Hepatocyte (in vitro differentiated cells): ENCODE measurements at places on chromosomes 2 and 18.

DNA sequence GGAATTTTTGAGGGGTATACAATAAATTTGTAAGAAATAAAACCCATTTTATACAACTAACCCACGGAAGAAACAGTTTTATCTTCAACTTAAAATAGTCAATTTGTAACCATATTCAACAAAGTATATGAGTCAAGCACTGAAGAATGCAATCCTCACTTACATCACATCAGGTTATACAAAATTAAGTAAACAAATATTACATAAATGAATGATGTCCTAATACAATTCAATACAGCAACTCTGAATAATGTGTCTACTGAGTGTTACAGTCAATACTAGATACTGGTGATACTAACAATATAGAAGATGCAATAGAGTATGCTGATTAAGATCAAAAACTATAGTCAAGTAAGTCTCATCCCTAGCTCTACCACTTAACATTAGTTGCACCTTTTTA lies 58.6 kb downstream of the FANCL start:
- no peaks in the 10 kb centered on the region for H3K36me3 ChIP-seq
- no peaks in the 10 kb centered on the region for H3K27me3 ChIP-seq
- no peak overlapping the region for H3K27ac ChIP-seq
- no peak for DNase-seq
- H3K4me1 ChIP-seq: no peaks in the 10 kb centered on the region

GRCh38 chr2:201520201-201520600 lies 68.7 kb downstream of the STRADB start:
- H3K36me3 ChIP-seq: no peaks in the 10 kb centered on the region
- H3K27ac ChIP-seq: no peak overlapping the region
- no peaks in the 10 kb centered on the region for H3K4me1 ChIP-seq

DNA sequence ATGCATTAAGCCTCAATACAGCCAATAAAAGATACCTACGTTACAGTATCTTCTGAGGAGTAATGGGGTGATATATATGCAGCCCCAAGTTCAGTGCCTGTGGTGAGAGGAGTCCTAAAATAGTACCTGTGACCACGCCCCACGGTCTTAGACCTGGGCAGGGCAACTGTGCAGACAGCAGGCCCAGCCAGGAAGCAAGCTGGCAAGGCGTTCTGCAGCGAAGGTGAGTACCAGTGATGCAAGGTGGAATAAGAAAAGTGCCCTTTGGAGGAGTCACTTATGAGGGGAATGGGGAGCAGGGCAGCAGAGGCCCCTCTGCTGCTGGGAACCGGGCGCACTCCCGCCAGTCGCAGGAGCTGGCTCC lies 12.7 kb upstream of the MAP3K2 start:
- no peak overlapping the region for H3K27ac ChIP-seq
- H3K36me3 ChIP-seq: no peaks in the 10 kb centered on the region
- peaks cover 11% of the 10 kb centered on the region for H3K4me1 ChIP-seq
- no peak overlapping the region for H3K4me3 ChIP-seq
- H3K27me3 ChIP-seq: no peaks in the 10 kb centered on the region

DNA sequence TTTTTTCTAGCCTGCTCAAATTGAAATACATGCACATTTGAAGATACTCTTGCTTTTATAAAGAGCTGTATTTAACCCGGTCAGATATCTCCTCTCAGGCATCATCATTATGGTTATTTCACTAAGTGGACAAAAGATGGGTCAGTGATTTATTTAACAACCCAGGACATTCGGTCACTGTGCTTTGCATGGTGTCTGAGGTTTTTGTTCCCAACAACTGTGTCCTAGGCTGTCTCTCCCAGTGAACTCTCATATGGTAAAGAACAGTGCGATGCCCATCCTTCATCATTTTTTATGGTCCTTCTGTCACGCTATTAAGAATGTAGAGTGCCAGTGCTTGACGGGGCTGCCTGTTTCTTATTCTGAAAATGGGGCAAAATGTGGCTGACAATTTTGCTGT lies 372.4 kb downstream of the PTPRM start:
- no peaks in the 10 kb centered on the region for H3K4me1 ChIP-seq
- DNase-seq: no peak
- no peak overlapping the region for H3K4me3 ChIP-seq
- H3K27ac ChIP-seq: no peak overlapping the region
- H3K27me3 ChIP-seq: no peaks in the 10 kb centered on the region

- no peaks in the 10 kb centered on the region for H3K36me3 ChIP-seq
- no peaks in the 10 kb centered on the region for H3K4me1 ChIP-seq
- H3K27me3 ChIP-seq: no peaks in the 10 kb centered on the region
- H3K27ac ChIP-seq: no peak overlapping the region
- H3K4me3 ChIP-seq: no peak overlapping the region
- DNase-seq: no peak
These were observed 466.4 kb downstream of the MEIS1 start for GRCh38 chr2:66901344-66901743.

- no peaks in the 10 kb centered on the region for H3K27me3 ChIP-seq
- peak overlapping the region; percentile 59 for H3K4me3 ChIP-seq
- no peaks in the 10 kb centered on the region for H3K36me3 ChIP-seq
- H3K4me1 ChIP-seq: peaks cover 18% of the 10 kb centered on the region
These were observed 1.2 kb downstream of the MYL12A start for GRCh38 chr18:3248658-3249359.

DNA sequence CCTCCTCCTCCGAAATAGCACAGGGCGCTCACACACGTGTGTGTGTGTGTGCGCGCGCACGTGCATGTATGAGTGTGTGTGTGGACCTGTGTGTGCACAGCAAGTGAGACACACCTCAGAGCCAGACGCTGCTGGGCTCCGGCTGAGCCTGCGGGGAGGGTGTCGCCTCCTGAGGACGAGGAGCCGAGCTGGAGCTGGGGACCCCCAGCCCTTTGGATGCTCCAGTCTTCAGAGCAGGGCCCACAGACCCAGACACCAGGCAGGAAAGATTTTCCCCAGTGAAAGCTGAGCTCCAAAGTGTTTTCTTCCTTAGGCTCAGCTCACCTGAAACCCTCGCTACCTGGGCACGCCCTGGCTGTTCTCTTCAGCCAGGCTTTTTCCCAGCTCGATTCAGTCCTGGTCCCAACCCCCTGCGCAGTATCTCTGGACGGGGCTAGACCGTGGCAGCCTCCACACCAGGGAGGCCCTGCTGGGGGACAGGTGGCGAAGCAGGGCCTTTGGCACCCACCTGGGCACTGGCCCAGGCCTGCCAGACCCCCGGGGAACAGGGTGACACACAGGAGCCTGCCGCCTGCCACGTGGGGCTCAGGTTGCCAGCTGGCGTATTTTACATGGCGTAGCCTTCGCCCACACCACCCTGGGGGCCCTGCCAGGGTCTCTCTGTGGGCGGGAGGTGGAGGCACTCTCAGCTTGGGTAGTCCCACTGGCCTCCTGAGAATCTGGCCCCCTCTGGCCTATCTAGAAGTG lies 36.2 kb downstream of the PDIA6 start:
- no peaks in the 10 kb centered on the region for H3K36me3 ChIP-seq
- no peaks in the 10 kb centered on the region for H3K27me3 ChIP-seq
- DNase-seq: no peak

DNA sequence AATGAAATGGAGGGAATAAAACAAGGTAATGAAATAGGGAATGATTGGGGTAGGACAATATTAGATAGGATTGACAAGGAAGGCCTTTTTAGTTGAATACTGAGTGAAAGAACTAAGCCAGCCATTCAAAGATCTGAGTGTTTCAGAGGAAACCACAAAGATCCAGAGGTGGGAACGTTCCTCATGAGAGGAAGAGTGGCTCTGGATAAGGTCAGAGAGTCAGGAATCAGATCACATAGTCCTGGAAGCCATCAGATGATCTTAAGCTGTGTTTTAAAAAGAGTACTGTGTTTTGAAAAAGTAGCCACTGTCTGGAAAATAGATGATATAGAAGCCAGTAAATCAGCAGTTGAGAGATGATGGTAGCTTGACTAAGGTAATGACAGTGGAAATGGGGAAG lies 11.8 kb downstream of the TTLL4 start:
- peaks cover 3% of the 10 kb centered on the region for H3K4me1 ChIP-seq
- no peak overlapping the region for H3K4me3 ChIP-seq
- H3K27ac ChIP-seq: no peak overlapping the region
- no peaks in the 10 kb centered on the region for H3K36me3 ChIP-seq

- no peaks in the 10 kb centered on the region for H3K27me3 ChIP-seq
- no peaks in the 10 kb centered on the region for H3K36me3 ChIP-seq
- no peaks in the 10 kb centered on the region for H3K4me1 ChIP-seq
- H3K27ac ChIP-seq: no peak overlapping the region
- DNase-seq: no peak
These were observed 171.6 kb upstream of the BOD1L2 start for GRCh38 chr18:56975276-56975675.

DNA sequence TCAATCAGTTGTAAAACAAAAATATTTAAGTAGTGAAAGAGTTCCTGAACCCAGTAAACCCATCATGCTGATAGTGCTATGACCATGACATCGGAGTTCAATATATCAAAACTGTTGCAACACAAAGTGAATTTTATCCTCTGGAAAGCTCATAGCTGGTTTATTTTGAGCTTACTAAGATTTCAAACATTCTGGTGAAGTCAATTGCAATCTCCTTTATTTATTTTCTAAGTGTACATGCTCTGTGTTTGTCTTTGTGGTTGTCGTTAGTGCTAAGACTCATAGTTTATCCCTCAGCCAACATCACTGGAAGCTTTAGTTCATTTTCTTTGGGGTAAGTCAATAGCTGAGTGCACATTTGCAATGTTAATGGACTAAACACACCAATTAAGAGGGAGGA lies 91.9 kb downstream of the QPCT start:
- no peaks in the 10 kb centered on the region for H3K27me3 ChIP-seq
- H3K4me1 ChIP-seq: no peaks in the 10 kb centered on the region
- no peak overlapping the region for H3K4me3 ChIP-seq
- no peaks in the 10 kb centered on the region for H3K36me3 ChIP-seq

- H3K4me1 ChIP-seq: peaks cover 43% of the 10 kb centered on the region
- no peak overlapping the region for H3K4me3 ChIP-seq
- peak overlapping the region; percentile 13 for H3K27ac ChIP-seq
These were observed 114.9 kb downstream of the SPP2 start for GRCh38 chr2:234165421-234165820.

DNA sequence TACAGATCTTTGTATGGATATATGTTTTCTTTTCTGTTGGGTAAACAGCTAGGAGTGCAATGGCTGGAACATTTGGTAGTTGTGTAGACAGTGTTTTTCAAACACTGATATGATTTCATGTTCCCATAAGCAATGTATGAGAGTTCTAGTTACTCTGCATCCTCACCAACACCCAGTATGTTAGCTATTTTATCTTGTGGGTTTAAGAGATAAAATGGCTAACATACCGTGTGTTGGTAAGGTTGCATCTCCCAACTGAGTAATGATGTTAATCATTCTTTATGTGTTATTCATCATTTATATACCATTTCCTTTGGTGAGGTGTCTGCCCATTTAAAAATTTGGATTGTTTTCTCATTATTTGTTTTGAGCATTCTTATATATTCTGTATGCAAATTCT lies 65.7 kb downstream of the LYPD6B start:
- no peak overlapping the region for H3K4me3 ChIP-seq
- no peaks in the 10 kb centered on the region for H3K36me3 ChIP-seq
- no peak for DNase-seq
- no peaks in the 10 kb centered on the region for H3K27me3 ChIP-seq

- no peaks in the 10 kb centered on the region for H3K36me3 ChIP-seq
- DNase-seq: no peak
- H3K27me3 ChIP-seq: no peaks in the 10 kb centered on the region
- H3K4me3 ChIP-seq: no peak overlapping the region
- H3K4me1 ChIP-seq: no peaks in the 10 kb centered on the region
These were observed 51.6 kb downstream of the TSPYL6 start for GRCh38 chr2:54204476-54204875.

DNA sequence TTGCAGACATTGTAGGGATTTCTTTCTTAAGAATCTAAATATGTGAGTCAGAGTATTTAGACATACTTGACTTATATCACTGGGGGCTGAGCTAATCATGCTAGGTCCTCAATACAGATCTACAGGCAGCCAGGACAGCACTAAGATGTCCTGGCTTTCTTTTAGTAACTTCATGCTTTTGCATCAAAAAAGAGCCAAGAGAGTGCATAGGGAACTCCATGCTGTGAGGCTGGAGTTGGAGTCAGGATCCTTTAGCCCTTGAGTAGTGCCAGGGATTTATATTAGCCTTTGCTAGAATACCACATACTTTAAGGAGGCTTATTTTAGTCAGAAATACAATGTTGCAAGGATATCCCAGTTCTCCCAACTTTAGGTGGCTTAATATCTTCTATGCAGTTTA lies 289.7 kb downstream of the CCDC85A start:
- no peaks in the 10 kb centered on the region for H3K36me3 ChIP-seq
- no peak for DNase-seq
- H3K27me3 ChIP-seq: no peaks in the 10 kb centered on the region
- no peak overlapping the region for H3K4me3 ChIP-seq
- no peak overlapping the region for H3K27ac ChIP-seq

- no peak overlapping the region for H3K4me3 ChIP-seq
- DNase-seq: peak; percentile 90
- no peaks in the 10 kb centered on the region for H3K4me1 ChIP-seq
- no peak overlapping the region for H3K27ac ChIP-seq
- H3K36me3 ChIP-seq: no peaks in the 10 kb centered on the region
These were observed 17.0 kb downstream of the THNSL2 start for GRCh38 chr2:88187038-88187676.

DNA sequence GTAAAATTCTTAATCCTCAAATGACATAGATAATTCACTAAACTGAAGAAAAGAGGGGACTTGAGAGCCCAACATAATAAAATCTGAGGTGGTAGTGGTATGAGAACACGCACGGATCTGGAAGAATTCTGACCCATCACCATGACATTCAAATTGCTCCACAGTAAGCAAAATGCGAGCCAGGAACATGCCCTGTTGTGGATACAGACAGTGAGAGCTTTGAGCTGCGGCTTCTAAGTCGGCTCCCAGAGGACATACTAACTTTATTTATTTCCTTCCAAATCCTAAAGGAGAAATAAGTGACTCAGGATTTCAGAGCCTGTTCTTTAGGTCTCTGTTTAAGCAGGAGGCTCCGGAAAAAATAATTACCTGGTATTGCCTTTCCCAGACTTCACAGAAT lies 143.4 kb upstream of the SMAD7 start:
- no peaks in the 10 kb centered on the region for H3K36me3 ChIP-seq
- H3K4me1 ChIP-seq: peaks cover 12% of the 10 kb centered on the region
- H3K27me3 ChIP-seq: no peaks in the 10 kb centered on the region
- no peak overlapping the region for H3K4me3 ChIP-seq
- peak overlapping the region; percentile 36 for H3K27ac ChIP-seq
- DNase-seq: peak; percentile 39

- peaks cover 8% of the 10 kb centered on the region for H3K4me1 ChIP-seq
- H3K36me3 ChIP-seq: no peaks in the 10 kb centered on the region
- H3K4me3 ChIP-seq: no peak overlapping the region
- no peak for DNase-seq
These were observed 48.4 kb downstream of the MAP2 start for GRCh38 chr2:209472112-209472832.

GRCh38 chr2:98504381-98505109 lies 59.9 kb downstream of the INPP4A start:
- H3K4me3 ChIP-seq: no peak overlapping the region
- H3K27ac ChIP-seq: peak overlapping the region; percentile 26
- no peaks in the 10 kb centered on the region for H3K36me3 ChIP-seq
- H3K4me1 ChIP-seq: no peaks in the 10 kb centered on the region

GRCh38 chr2:38057651-38058410 lies 18.1 kb downstream of the CYP1B1 start:
- H3K27me3 ChIP-seq: no peaks in the 10 kb centered on the region
- H3K36me3 ChIP-seq: no peaks in the 10 kb centered on the region
- H3K4me1 ChIP-seq: no peaks in the 10 kb centered on the region
- no peak for DNase-seq
- H3K27ac ChIP-seq: no peak overlapping the region
- H3K4me3 ChIP-seq: no peak overlapping the region

- H3K27me3 ChIP-seq: no peaks in the 10 kb centered on the region
- no peak for DNase-seq
- H3K27ac ChIP-seq: no peak overlapping the region
- H3K4me1 ChIP-seq: peaks cover 8% of the 10 kb centered on the region
- no peak overlapping the region for H3K4me3 ChIP-seq
These were observed 19.8 kb downstream of the SPIRE1 start for GRCh38 chr18:12637901-12638643.
